ENCODE measurements at places on chromosomes 7 and 10.

GRCh38 chr7:134744569-134744968, 34.9 kb upstream of the CALD1 start:
- no peak for DNase-seq

- no peak for DNase-seq
Measured at GRCh38 chr7:120547605-120548004, 274.6 kb downstream of the KCND2 start.

- peak; percentile 63 for DNase-seq
Measured at GRCh38 chr10:67520924-67521520, 175.0 kb downstream of the CTNNA3 start.

- no peak for DNase-seq
Measured at GRCh38 chr10:129498680-129499079, 31.6 kb downstream of the MGMT start.

DNA sequence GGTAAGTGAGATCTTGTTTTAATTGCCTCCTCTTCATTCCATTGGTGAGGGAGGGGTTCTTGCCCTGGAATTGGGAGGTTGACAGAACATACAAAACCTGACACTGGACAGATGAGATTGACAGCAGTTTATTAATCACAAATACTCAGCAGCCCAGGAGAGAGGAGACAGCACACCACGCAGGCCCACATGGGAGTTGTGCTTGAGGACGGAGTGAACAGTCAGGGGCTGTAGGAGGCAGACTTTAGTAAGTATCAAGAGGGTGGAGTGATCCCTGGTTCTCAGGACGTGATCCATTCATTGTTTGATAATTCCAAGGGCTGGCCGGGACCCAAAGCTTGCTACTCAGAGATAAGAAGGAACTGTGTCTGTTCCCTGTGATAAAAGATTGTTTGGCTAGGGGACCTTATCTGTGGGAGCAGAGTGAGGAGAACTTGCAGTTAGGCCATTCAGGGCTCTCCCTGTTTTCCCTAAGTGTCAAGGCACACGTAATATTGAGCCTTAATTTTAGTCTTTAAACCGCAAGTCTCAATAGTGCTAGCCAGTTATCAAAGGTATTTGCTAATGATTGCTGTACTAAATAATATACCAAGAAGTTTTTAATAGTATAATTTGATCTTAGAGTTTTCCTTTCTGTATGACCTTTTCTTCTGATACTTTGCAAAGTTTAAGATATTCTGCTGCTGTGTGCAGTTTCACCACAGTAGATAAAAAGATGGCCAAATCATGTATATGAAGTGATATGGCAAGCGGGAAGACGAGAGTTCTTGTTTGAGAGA, 14.5 kb downstream of the CAPZA2 start:
- DNase-seq = no peak

DNA sequence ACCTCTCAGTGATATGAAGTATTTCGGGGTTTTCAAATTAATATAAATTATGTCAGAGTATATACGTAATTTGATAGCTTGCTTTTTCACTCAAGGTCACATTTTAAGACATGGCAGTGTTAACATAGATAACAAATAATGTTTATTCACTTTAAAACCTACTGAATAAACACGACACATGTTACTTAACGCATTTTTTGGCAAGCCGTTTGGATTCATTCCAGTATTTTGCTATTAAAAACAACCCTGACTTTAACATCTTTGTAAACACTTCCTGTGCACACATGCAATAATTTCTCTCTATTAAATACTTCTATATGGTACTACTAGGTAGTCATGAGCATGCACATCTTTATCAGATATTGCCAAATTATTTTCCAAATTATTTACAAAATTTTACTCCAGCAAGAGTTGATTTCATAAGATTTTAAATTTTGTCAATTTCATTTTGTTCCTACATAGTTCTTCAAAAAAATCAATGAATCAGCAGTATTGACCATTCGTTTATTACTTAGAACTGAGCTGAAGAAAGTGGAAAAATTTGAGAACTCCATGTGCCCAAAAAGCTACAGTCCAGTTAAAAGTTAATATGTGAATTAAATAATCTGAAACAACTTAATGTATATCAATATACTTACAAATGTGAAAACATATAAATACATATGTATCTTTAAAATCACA, 26.8 kb upstream of the THSD7A start:
- DNase-seq = no peak

DNA sequence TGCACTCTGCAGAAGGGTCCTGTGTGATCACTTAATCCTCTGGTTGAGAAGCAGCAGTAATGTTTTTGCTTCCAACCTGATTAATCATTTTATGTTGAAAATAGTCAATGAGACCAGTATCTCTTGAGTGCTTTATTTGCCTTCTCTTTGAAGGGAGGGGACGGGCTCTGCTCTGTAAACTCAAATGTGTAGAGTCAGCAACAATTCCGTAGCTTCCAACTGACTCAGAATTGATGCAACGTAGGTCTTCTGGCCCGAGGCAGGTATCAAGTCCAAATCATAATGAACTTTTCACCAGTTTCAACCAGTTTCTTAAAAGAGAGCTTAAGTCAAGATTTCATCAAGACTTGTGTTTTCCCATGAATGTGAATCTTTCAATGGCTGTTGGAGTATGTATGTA, 26.3 kb downstream of the GUSB start:
- no peak for DNase-seq

DNA sequence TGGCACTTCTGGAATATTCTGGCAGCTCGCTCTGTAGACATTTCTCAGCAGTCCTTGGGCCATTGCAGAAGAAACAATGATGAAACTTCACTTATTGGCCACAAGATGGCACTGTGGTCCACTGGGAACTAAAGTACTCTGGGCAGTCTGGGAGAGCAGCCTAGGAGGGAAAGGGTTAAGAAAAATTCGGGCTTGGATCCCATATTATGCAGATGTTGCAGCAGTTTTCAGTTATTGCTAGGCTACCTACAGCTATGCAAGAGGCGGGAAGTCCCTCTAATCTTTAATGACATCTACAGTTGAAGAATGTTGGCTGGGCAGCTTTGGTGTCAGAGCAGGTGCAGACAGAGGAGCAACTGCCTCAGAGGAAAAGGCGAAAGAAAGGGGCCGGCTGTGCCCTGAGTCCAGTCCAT, 201.7 kb upstream of the PRSS58 start:
- DNase-seq = peak; percentile 26

GRCh38 chr10:74249865-74250264, 98.8 kb downstream of the ADK start:
- DNase-seq = no peak

- no peak for DNase-seq
Measured at GRCh38 chr7:28358423-28358868, 53.9 kb upstream of the CREB5 start.

- no peak for DNase-seq
Measured at GRCh38 chr7:89339748-89340147, 544.2 kb upstream of the TEX47 start.
